ENCODE measurements at places on chromosomes 6 and 20.

DNA sequence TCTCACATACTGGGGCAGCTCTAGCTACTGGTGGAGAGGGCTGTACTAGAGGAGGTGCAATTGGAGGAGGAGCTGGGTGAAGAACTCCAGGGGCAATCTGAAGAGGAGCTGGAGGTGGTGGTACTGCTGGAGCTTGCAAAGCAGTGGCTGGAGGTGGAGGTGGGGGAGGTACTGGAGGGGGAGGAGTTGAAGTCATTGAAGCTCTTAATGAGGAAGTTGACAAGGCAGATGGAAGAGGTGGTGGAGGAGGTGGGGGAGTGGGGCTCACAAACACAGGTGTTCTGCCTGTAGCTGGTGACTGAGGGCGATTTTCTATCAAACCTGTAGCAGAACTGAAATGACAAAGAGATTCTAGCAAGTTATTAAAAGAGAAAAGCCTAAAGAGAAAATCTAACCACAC lies 77.6 kb downstream of the WASF1 start:
- DNase-seq: no peak

- DNase-seq: no peak
These were observed 62.0 kb downstream of the OR2J2 start for GRCh38 chr6:29232725-29233124.

DNA sequence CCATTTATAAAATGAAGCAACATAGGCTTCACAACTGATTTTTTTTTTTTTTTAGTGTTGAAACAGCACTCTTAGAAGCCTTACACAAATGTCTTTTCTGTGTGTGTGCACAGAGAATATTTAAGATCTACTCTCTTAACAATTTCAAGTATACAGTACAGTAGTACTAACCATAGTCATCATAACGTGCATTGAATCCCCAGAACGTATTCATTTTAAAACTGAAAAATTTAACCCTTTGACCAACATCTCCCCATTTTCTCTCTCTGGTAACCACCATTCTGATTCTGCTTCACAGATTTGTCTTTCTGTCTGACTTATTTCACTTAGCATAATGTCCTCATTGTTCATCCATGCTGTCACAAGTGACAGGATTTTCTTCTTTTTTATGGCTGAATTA lies 475.6 kb downstream of the RFPL4B start:
- no peak for DNase-seq

GRCh38 chr6:152150196-152150595 lies 342.7 kb downstream of the ESR1 start:
- DNase-seq: no peak

DNA sequence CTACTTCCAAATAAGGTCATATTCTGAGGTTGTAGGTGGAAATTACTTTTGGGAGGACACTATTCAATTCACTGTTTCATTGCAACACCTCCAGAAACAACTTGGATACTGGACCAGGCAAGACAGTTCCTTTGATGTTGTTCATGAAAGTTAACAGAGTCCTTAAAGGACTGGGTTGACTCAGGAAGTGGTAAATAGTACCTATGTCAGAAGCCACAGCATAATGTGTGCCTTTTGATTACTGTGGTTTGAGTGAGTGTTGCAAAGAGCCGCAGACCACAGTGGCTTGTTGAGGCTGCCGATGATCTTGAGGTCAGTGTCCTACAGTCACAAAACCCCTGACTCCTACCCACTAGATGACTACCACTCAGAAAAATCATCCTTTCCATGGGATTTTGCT lies 10.9 kb downstream of the IL20RA start:
- peak; percentile 26 for DNase-seq

DNA sequence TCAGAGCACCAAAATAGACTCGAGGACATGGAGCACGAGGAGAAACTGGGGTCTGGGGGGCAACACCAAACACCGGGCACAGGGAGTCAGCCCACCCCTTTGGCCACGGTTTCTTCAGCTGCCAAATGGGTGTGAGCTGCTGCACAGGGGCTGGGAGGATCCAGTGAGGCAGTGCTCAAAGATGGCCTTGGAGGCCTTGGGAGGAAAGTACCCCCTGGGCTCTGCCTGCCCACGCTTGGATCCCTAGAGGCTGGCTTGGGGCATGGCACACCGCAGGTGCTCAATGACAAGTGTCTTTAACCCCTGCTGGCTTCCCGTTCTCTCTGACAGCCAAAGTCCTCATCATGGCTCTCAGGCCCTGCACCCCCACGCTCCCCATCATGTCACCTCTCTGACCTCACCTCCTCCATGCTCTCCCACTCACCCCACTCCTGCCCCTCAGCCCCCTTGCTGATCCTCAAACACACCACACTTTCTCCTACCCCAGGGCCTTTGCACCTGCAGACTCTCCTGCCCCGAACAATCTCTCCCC lies 190.3 kb downstream of the ANKRD60 start:
- DNase-seq: no peak

- peak; percentile 3 for DNase-seq
These were observed 131.6 kb upstream of the ESR1 start for GRCh38 chr6:151675746-151676459.

DNA sequence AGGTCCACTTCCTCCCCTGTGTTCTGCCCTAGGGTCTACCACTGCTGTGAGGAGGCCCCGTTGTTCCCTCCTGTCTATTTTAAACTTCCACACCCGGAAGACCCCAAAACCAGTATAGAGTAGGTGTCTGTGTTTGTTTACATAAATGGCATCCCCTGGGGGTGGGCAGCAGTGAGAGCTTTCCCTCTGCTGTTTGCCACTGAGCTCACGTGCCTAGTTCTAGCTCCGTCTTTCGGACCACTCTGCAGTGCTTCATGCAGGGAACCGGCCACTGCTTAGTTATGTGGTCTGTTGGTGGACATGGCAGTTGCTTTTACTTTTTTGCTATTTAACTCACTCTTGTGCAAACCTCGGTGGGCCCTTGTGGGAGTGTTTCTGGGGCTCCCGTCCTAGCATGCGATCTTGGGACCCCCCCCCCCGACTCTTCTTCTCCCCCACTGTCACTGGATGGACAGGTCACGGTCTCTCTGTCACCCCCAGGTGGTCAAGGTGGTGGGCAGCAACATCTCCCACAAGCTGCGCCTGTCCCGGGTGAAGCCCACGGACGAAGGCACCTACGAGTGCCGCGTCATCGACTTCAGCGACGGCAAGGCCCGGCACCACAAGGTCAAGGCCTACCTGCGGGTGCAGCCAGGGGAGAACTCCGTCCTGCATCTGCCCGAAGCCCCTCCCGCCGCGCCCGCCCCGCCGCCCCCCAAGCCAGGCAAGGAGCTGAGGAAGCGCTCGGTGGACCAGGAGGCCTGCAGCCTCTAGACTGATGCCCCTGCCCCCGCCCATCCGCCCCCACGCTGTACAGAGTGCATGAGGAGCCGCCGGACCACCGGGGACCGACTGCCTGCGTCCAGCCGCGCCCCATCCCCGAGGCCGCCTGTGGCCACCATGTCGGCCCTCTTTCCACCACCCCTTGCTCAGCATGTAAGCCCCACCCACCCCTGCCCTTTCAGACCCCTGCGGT lies 40.9 kb downstream of the VSTM2L start:
- no peak for DNase-seq

- DNase-seq: no peak
These were observed 149.7 kb downstream of the MRPL14 start for GRCh38 chr6:43977404-43978111.

DNA sequence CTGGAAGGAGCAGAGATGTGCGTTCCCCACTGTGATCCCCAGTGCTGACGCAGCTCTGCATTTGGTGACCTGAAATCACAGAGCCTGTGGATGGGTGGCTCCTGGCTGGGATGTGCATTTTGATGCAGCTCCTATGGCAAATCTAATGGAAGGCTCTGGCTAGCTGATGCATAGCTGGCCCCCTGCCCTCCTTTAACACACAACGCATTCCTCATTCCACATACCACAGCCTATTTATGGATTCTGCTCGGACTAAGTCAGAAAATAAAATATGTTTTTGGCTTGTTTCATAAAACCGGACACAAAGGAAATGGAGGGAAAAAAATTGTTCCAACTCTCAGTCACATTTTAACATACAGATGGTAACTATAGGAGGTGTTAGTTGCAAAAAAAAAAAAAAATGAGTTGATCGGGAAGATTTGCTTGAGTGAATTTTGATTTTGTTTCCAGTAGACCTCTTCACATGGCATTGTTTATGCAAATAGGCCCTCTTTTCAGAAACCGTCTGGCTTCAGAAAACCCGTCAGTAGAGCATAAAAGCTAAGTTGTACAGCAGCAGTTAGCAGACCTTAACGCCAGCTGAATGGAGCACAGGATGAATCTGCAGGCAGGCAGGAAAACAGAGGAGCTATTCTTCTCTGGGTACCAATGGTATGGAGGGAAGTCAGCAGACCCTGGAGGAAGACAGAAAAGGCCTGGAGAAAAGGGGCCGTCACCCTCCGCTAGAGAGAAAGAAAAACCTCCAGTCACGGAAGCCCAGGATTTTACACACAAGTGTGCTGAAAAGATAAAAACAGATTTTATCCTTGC lies 215.4 kb downstream of the HDGFL1 start:
- DNase-seq: no peak

DNA sequence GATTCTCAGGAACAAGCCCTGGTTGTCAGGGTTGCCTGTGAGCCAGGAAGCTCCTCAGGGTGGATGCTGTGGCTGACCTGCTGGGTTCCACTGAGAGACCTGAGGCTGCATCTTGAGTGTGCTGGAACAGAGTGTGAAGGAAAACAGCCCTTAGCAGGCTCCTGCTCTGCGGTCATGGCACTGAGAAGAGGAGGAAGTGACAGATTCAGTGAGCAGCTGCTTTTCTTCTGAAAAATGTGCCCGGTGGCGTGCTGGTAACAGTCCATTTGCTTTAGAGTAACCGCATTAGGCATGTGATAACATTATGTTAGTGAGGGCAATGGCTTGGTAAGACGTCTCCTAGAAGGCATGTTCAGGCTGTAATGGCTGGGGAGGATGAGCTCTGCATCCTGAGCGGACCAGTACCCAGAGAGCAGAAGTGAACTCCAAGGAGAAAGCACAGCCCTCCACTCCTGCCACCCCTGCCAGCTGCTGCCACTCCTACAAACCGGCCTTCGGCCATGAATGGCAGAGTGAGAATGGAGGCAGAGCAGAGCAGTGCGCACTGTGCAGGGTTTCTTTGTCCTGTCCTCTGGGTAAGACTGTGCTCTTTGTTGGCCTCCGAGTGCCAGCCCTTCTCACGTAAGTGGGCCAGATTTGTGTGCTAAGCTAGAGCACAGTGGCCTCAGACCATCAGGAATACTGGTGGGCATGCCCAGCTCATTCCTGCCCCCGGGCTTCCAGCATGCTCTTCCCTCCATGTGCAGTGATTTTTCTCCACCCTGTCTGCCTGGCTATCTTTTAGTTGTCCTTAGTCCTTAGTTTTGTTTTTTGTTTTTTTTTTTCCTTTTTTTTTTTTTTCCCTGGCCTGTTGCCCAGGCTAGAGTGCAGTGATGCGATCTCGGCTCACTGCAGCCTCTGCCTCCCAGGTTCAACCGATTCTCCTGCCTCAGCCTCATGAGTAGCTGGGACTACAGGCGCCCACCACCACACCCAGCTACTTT lies 98.1 kb upstream of the VSTM2L start:
- no peak for DNase-seq

DNA sequence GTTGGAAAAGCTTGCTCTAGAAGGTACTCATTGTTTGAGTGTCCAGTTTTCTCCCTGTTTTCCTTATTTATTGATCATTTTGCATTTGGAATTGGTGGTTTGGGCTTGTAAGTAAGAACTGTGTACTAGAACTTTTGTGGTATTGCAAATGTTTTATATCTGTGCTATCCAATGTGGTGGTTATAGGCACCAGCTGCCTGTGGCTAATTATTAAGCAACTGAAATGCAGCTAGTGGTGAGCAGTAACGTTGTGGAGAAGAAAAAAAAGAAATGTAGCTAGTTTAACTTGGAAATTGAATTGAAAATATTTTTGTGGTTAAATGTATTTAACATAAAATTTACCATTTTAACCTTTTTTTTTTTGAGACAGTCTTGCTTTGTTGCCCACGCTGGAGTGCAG lies 50.7 kb upstream of the MAPK13 start:
- DNase-seq: no peak

DNA sequence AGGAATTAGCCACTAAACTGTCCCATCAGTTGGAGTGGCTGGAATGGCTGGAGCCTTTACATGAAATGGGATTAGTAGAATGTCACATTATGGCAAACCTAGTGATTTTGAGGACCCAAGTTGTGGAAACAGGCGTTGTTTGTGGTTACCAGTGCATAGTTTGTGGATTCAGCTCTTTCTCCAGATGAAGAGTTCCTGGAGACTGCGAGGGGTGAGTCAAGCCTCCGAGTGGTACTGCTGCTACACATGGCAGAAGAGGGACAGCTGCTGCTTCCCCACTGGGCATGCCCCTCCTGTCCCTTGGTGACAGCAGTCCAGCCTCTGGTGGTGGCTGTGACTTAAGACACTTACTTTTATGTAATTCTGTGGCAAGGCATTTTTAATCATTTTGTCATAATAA lies 94.2 kb upstream of the SCP2D1 start:
- no peak for DNase-seq

Measured in stimulated activated CD8-positive, alpha-beta memory T cell treated with anti-CD3 and anti-CD28 coated beads, Interleukin-7, amount 100 ng/mL, for 24 hours (primary cell).